ENCODE measurements at places on chromosomes 2 and 18.

DNA sequence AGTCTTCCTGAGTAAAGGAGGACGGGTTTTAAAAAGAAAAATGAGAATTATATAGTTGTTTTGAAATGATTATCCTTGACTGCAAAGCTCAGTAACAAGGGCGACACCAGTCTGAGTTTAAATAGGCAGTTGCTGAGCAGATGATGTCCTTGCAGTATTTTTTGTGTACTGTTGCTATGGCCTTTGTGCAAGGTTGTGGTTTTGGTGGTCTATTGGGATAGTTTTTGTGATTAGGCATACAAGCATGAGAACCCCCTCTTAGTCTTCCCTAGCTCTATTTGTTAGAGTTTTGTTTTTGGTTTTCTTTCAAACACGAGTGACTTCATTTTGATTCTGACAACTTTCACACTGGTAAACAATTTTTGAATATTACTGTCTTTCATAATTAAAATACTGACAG is 64.1 kb downstream of the TAF4B start:
- DNase-seq: no peak

- DNase-seq: no peak
Measured at GRCh38 chr2:47641366-47641765, 141.6 kb upstream of the MSH6 start.

GRCh38 chr2:174624895-174625430 is 27.4 kb upstream of the WIPF1 start:
- DNase-seq: no peak

- no peak for DNase-seq
Measured at GRCh38 chr2:233791883-233792329, 13.8 kb downstream of the MROH2A start.

- no peak for DNase-seq
Measured at GRCh38 chr2:98698896-98699295, 32.0 kb downstream of the MGAT4A start.

GRCh38 chr2:217195016-217195415 is 335.2 kb upstream of the TNP1 start:
- no peak for DNase-seq

GRCh38 chr2:169683054-169683424 is 11.2 kb downstream of the CFAP210 start:
- DNase-seq: no peak

DNA sequence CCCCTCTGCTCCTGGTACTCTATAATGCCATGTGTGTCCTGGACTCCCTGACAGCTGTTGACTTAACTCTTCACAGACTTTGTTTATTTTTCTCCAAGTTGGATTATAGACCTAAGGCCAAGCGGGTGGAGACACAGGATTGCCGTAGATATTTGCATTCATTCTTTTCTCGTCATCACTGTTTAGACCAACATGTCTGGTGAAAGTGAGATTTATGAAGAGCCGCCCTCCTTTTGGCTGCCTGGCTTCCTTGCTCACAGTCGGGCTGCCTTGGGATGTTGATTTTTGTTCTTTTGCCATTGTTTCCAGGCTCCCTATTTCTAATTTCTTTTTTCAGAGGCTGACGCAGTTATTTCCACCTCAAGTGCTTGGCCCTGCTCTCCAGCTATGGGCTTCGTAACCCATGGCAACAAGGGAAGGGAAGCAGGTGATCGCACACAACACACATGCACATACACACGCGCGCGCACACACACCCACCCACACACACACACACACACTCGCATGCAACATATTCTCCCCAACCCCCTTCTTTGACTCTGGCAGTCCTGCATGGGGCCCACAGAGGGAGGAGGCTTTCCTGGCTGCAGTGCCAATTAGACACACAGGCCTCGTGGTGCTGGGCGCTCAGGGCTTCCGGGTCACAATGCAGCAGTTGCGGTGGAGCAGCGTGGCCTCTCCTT is 296.5 kb downstream of the MTX2 start:
- no peak for DNase-seq

DNA sequence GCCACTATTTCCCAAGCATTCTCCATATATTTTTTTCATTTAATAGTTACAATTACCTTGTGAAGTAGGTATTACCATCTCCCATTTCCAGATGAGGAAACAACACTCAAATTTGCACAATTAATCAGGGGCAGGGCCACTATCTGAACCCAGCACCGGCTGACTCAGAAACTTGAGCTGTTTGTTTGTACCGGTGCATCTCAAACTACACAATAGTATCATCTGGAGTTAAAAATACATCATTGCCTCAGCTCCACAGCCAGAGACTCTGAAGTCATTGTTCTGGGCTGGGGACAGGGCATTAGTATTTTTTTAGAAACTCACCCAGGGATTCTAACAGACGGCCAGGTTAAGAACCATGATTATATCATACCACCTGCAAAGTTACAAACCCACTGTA is 55.9 kb downstream of the CDCA7 start:
- DNase-seq: no peak

DNA sequence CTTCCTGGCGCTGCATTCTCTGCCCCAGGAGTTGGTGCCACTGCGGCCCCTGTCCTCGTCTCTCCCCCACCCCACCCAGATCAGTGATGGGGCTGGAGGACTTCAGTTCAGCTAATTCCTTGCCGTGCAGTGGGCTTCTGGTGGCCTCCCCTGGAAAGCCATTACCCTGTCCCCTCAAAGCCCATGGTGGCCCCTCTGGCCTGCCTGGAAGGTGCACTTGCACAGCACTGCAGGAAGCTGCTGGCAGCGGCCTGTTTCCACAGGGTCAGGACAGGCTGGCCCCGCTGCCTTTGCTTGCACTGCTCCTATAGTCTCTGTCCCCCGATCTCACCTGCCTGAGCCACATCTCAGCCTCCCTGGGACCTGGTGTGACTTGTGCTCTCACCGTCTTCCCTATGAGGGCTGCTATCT is 105.1 kb downstream of the USP40 start:
- no peak for DNase-seq

- DNase-seq: no peak
Measured at GRCh38 chr2:42554392-42554791, 14.0 kb upstream of the MTA3 start.

- DNase-seq: no peak
Measured at GRCh38 chr18:71951001-71951400, 593.1 kb downstream of the CBLN2 start.

GRCh38 chr18:21456428-21457178 is 143.9 kb downstream of the ESCO1 start:
- no peak for DNase-seq

DNA sequence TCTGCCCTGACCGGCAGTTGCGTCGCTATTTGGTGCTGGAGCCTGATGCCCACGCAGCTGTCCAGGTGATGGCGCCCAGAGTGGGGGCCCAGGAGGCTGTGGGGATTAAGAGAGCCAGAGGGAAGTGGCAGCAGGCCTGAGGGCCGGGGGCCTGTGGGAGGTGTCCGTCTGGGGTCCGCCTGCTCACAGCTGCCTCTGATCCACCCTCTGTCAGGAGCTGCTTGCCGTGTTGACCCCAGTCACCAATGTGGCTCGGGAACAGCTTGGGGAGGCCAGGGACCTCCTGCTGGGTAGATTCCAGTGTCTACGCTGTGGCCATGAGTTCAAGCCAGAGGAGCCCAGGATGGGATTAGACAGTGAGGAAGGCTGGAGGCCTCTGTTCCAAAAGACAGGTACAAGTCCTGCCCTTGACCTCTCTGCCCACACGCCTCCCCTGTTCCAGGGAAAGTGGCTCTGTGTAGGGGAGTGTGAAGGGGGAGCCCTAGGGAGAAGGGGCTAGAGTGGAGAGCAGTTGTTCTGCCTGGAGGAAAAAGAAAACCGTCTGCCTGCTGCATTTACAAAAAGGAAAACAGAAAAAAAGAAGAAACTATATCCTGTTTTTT is 11.6 kb downstream of the STK11IP start:
- DNase-seq: no peak

DNA sequence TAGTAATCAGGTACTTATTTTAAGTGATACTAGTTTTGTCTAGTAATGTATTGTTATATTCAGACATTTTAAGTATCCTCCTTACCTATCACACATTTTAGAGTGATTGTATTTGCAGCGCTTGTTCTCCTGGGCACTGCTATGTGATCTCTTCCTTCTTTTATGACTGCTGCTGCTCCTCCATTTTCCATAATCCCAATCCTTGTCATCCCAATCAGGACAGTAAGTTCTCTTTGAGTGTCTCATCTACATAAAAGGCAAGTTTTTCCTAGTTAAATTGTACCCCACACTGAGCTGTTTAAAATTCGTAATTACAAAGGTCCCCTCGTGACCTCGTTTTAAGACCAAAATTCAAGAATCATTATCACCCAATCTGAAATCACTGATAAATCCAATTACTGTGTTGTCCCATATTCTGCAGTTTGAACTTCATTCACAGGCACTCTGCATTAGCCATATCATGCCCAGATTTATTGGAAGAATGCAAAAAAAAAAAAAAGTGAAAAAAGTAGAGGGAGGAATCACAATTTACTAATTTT is 2.8 kb downstream of the CLK1 start:
- no peak for DNase-seq

GRCh38 chr2:47595687-47596086 is 187.3 kb upstream of the MSH6 start:
- no peak for DNase-seq

DNA sequence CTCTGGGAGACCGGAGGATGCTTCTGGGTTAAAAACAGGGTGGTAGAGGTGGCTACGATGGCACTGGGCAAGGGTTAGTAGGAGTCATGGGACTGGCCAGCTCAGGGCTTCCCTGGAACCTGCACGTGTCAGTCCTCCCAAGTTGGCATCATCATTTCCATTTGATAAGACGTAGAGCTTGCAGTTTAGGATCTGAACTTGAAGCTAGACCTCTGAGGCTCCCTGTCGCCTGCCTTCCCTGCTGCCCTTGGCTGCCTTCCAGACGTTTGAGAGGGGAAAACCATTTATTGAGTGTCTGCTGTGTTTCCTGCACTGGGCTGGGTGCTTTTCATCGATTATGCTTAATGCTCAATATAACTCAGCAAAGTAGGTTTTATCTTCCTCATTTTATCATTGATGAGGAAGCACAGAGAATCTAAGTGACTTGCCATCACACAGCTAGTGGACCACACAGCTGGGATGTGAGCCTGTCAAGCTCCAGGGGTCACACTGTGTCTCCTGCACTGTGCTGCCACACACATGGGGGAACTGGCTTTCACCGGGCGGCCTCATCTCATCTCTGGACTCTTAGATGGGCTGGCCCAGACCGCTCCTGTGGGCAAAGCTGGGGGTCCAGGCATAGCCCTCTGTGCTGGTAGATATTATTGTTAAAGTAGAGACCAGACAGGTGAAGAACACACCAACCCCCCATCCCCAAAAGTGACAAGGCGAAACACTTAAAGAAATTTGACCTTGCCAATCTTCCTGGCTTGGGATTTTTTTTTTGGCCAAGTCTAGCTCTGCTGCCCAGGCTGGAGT is 7.8 kb downstream of the NT5DC4 start:
- no peak for DNase-seq

GRCh38 chr2:191560411-191560980 is 117.4 kb upstream of the NABP1 start:
- DNase-seq: no peak

DNA sequence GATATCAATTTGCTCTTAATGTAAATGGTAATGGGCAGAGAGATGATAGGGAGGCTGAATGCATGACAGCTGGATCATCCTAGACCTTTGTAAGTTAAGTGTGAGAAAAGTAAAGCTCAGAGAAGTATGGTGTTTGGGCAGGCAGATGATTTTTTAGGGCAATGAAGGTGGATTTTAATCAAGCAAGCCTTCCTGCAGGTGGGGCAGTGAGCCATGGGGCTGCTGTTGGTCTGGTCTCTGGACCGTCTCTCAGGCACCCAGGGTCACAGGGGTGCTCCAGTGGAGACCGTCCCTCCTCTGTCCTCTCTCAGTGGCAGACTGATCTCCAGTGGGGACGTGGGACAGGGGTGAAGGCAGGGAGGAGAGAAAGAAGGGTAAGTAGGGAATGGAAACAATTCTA is 69.8 kb upstream of the STK17B start:
- no peak for DNase-seq

- peak; percentile 52 for DNase-seq
Measured at GRCh38 chr2:235594041-235594440, 100.2 kb downstream of the AGAP1 start.

GRCh38 chr2:31003749-31004148 is 134.5 kb downstream of the GALNT14 start:
- DNase-seq: no peak

GRCh38 chr2:96604104-96604503 is 34.0 kb downstream of the KANSL3 start:
- DNase-seq: no peak

DNA sequence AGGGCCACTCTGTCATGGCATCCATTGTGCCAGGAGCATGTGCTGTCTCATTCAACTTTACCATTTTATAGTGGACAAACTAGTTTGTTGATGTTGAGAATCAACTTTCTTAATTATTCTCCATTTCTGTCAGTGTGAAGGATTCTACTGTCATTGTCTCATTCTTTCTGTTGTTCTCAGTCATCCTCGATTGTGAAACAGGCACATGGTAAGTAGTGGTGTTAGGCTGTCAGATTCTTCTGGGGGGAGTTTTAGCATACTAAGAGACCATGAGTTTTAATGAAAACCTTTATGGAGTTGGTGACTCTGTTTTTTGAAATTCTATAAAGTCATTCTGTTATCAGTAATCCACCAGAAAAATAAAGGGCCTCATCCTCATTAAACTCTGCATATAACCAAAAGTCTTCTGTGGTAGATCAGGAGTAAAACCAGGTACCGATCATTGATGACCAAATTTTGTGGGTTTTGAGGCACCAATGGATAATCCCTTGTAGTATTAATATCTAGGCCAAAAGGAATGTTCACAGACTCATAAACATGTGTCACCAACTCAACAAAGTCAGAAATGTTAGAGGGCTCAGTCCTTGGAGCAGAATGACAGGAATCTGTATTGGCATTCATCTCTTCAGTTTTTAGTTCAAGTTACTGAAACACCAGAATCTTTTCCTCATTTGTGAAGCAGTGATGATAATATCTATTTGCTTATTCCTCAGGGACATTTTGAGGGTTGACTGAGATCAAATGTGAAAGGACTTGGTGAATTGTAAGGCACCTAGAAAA is 73.2 kb downstream of the CERS6 start:
- DNase-seq: no peak

- no peak for DNase-seq
Measured at GRCh38 chr18:49001111-49001510, 50.3 kb upstream of the SMAD7 start.

- DNase-seq: no peak
Measured at GRCh38 chr2:197209742-197210408, 100.7 kb downstream of the ANKRD44 start.

GRCh38 chr18:5909125-5909524 is 13.8 kb upstream of the TMEM200C start:
- DNase-seq: no peak

GRCh38 chr18:77133835-77134496 is 1.4 kb upstream of the MBP start:
- no peak for DNase-seq

- no peak for DNase-seq
Measured at GRCh38 chr2:46498681-46499080, 19.3 kb downstream of the TMEM247 start.

GRCh38 chr2:230267059-230267458 is 41.5 kb downstream of the SP140 start:
- no peak for DNase-seq

DNA sequence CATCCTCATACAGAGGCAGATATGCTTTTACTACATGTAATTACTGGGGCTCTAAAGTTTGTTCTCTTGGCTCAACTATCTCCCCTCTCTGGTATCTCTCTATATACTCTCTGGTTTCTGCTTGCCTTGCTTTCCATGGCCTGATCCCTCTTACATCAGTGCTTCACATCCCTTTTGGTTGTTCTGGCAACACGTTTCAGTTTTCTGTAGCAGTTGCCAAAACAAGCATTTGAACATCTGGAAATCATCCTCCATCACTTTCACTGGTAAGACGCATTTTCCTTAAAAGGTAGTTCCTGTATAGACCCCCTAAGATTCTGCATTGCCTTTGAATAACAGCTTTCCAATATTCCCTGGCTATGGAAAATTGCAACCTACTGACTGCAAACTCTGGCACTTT is 25.9 kb downstream of the COL5A2 start:
- DNase-seq: no peak
